ENCODE measurements at places on chromosomes 5 and 9. TPM values are rescaled to one million over a fixed set of nuclear protein-coding genes. Genes with fewer than 3 reads are reported as not detected.

ARID3C gene
- total RNA-seq: not detected

STPG3 gene
- total RNA-seq: not detected

GABRA6 gene
- total RNA-seq: not detected

DCTN3 gene
- total RNA-seq: 23.6 TPM

ERCC8 gene
- 20.7 TPM for total RNA-seq

GRCh38 chr9:131391020-131391419 is 2.9 kb upstream of the PRRC2B start:
- no peak for DNase-seq

Measured in H7 (cell line).